ENCODE measurements at places on chromosomes 4 and X.

GRCh38 chr4:93646233-93646930 lies 182.2 kb upstream of the ATOH1 start:
- DNase-seq, result no peak

- DNase-seq, result no peak
Measured at GRCh38 chr4:172584816-172585215, 583.8 kb upstream of the GALNT7 start.

- DNase-seq, result no peak
Measured at GRCh38 chr4:11183356-11183740, 245.3 kb downstream of the HS3ST1 start.

DNA sequence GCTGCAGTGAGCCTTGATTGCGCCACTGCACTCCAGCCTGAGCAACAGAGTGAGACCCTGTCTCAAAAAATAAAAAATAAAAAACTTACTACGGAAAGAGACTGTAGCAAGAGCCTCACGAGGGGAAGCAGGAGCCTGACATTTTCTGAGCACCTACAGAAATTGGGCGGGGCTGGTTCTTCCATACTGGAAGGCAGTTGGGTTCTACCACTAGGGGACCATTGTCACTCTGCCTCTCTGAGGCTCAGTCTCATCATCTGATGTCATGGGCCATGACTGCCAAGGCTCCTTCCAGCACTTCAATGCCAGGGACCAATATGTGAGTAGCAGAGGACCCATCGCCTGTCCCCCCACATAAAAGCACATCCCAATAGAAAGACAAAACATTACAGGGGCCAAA lies 8.2 kb downstream of the SH3KBP1 start:
- DNase-seq, result no peak

GRCh38 chrX:40581336-40581920 lies 658 bp downstream of the ATP6AP2 start:
- no peak for DNase-seq

GRCh38 chr4:180828455-180829018 lies 1414.7 kb upstream of the TENM3 start:
- no peak for DNase-seq

- no peak for DNase-seq
Measured at GRCh38 chrX:129488359-129488758, 34.9 kb downstream of the SMARCA1 start.

GRCh38 chrX:12032082-12032481 lies 106.2 kb upstream of the FRMPD4 start:
- DNase-seq, result no peak

- DNase-seq, result no peak
Measured at GRCh38 chr4:163085085-163085484, 81.6 kb downstream of the NAF1 start.

- DNase-seq, result no peak
Measured at GRCh38 chrX:22758807-22759481, 240.8 kb upstream of the DDX53 start.

- no peak for DNase-seq
Measured at GRCh38 chrX:68920561-68920960, 91.7 kb downstream of the EFNB1 start.

DNA sequence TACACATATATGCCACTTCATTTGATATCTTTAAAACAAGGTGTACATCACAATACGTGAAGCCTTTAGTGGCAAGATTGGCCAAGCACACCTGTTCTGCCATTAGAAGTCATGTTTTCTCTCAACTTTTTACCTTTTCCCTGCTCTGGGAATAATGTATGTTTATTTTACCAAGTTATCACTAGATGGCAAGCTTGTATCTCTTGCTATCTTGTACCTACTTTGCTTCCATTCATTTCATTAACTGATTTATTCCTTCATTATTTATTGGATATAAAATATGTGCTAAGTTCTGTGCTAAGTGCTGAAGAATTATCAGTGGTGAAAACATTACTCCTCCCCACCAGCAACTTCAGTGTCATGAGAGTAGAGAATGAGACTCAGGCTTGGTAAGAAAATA lies 245.5 kb downstream of the ANK2 start:
- DNase-seq, result no peak
